ENCODE measurements at places on chromosomes 4 and X.

DNA sequence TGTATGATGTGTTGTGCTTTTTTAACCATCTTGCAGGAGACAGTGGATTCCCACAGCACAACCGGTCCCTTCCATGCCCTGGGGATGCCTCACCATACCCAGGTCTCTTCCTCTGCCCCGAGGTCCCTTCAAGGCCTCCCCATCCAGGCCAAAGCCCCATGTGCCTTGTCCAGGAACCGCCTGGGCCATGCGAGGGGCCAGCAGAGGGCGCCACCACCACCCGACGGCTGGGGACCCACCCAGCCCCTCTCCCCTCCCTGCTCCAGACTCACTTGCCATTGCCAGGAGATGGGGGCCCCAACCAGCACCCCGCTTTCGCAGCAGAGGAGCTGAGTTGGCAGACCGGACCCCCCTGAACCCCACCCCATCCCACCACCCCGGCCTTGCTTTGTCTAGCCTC, 485.5 kb downstream of the TRAM1L1 start:
- no peak for DNase-seq

DNA sequence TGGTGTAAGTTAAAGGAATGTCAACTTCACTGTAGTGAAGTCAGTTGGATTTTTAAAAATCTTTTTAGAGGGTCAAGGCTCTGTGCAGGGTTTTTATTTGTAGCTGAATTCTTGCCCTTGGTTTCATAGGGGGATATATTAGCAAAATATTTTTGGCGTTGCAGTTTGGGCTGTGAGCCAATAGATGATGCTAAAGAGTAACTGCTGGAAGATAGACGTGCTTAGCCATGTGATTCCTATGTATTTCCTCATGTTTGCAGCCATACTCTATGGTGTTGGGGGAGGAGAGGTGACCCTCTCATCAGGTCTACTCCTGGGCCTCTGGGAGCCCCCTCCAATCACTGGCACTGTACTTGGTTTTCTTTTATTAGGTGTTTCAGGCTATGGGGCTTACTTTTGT, 246.7 kb upstream of the ARHGAP24 start:
- DNase-seq = no peak

DNA sequence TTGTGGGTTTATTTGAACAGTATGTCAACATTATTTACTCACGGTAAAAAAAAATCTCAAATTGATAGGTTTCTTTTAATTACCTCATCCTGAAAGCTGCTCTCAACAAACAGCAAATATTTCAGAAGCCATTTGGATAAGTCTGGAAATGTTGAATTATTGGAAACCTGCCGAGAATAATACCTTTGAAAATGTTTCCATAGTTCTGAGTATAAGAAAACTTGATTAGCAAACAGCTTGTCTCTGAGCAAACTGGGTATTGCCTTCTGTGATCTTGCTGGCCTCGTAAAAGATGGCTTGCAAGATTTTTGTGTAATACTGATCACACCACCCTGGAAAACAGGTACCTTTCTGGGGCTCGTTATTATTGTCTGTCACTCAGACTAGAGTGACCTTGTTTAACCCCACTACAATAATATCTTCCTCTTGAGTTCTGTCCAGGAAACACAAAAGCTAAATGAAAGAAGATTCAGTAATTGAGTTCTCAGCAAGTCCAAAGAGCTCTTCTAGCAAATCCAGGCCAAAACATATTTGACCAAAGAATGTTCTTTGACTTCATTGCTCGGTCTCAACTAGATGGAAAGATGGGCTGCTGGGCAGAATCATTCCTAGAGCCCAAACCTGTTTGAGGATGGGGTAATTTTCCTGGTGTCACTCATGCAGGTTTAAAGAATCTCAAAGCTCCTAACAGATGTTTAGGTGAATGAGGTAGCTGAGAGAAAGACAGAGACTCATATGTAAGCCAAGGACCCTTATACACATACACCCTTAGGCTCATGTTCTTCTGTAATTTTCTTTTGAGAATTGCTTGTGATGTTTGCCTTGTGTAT, 255.6 kb upstream of the JADE1 start:
- DNase-seq = peak; percentile 57

- DNase-seq = no peak
Measured at GRCh38 chr4:12612876-12613275, 871.3 kb downstream of the RAB28 start.

DNA sequence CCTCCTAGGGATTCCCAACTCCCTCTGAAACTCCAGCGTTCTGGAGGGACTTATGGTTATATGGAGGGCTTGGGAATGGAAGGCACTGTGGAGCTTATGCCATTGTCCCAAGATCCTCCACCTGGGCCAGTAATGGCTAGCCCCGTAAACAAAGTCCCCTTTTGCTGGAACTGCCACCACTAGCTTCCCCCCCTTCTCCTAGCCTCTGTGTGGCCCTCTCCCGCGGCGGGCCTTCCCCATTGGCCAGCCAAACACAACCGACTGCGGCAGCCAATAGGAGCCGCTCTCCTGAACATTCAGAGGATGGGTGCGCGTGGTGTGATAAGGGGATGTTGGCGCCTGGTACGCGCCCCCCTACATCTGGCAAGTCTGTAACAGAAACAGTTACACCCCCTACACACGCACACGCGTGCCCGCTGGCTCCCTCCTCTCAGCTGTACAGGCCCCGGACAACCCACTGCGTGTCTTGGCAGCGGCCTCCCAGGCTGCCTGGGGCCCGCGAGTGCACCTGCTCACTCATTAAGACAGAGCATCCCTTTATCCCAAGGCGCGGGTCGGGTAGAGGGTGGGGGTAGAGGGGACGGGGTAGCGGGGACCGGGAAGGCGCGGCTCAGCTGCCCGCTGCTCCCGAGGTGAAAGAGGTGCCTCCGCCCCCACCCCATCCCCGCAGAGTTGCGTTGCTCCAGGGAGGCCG, 863 bp upstream of the RAB33A start:
- no peak for DNase-seq

DNA sequence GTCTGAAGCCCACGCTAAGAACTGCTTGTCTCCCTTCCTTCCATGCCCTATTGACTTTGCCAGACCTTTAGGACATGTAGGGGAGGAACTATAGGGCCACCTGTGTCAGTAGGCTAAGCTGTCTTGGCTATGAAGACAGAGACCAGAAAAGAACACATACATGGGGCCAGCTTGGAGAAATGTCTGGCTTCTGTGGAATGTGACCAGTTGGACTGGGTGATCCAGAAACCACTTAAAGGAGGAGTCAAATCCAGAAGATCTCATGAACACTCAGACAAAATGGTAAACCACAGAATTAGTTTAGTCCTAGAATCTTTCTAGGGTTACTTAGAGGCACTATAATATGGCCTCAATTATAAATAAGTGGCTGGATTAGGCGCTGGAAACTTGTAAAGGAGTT, 42.0 kb downstream of the PHKA2 start:
- no peak for DNase-seq

- no peak for DNase-seq
Measured at GRCh38 chrX:107804427-107804826, 21.2 kb upstream of the MID2 start.

DNA sequence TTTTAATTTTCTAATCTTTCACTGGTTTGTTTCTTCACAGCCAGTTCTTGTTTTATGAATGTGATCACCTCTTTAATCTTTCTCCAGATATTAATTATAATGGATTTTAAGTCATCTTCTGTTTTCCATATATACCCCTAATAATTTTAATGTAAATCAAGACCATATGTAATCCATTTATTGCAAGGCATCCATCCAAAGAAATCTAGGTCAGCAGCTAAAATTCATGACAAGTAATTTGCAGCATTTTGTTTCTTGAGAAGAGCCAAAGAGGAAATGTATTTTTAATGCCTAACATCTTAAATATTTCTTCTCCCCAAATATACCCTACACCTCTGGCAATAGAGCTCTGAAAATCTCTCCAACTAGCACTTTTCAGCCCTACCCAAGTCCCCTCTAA, 81.1 kb downstream of the SUPT20HL2 start:
- DNase-seq = no peak
